Activated CD4-positive, alpha-beta T cell treated with anti-CD3 and anti-CD28 coated beads, Interleukin-2, amount 10 ng/mL, durations not matched to agents 24 days and 14 days (primary cell): ENCODE measurements at places on chromosomes 4 and X. TPM values are rescaled to one million over a fixed set of nuclear protein-coding genes. Genes with fewer than 3 reads are reported as not detected.

DNA sequence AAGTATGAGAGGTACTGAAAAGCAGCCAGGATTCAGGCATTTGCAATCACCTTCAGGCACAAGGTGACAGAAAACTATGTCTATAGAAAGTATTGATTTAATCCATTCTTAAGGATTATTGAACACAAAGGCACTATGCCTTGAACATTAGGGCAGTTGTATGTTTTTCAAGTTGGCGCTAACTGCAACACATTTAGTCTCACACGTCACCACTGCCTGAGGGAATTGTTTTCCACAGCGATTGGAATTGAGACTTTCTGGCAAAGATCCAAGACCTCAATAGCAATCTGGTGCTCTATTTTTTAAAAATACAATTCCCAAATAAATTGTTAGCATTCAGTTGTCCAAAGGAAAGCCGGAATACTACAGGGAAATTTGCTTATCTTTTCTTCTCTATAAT is 52.7 kb upstream of the FTHL17 start:
- no peak overlapping the region for H3K27ac ChIP-seq
- no peak for DNase-seq
- no peaks in the 10 kb centered on the region for H3K4me1 ChIP-seq
- H3K36me3 ChIP-seq, result peaks cover 6% of the 10 kb centered on the region

Gene TLR7
- 0.12 and 0.17 TPM in 2 replicates for total RNA-seq

GRCh38 chr4:151688003-151688784 is 72.6 kb downstream of the GATB start:
- H3K4me3 ChIP-seq, result no peak overlapping the region
- H3K27me3 ChIP-seq, result no peaks in the 10 kb centered on the region
- DNase-seq, result no peak
- H3K36me3 ChIP-seq, result no peaks in the 10 kb centered on the region
- H3K27ac ChIP-seq, result no peak overlapping the region
- H3K4me1 ChIP-seq, result no peaks in the 10 kb centered on the region

- no peaks in the 10 kb centered on the region for H3K36me3 ChIP-seq
- no peak overlapping the region for H3K27ac ChIP-seq
- H3K27me3 ChIP-seq, result peaks cover 2% of the 10 kb centered on the region
- no peak overlapping the region for H3K4me3 ChIP-seq
These were observed 114.9 kb upstream of the SLC34A2 start for GRCh38 chr4:25540734-25541133.

Gene COX7B2
- not detected in 2 replicates for total RNA-seq
